ENCODE measurements at places on chromosomes 4 and X.

GRCh38 chrX:30283456-30284200, 25.6 kb downstream of the NR0B1 start:
- DNase-seq = no peak

DNA sequence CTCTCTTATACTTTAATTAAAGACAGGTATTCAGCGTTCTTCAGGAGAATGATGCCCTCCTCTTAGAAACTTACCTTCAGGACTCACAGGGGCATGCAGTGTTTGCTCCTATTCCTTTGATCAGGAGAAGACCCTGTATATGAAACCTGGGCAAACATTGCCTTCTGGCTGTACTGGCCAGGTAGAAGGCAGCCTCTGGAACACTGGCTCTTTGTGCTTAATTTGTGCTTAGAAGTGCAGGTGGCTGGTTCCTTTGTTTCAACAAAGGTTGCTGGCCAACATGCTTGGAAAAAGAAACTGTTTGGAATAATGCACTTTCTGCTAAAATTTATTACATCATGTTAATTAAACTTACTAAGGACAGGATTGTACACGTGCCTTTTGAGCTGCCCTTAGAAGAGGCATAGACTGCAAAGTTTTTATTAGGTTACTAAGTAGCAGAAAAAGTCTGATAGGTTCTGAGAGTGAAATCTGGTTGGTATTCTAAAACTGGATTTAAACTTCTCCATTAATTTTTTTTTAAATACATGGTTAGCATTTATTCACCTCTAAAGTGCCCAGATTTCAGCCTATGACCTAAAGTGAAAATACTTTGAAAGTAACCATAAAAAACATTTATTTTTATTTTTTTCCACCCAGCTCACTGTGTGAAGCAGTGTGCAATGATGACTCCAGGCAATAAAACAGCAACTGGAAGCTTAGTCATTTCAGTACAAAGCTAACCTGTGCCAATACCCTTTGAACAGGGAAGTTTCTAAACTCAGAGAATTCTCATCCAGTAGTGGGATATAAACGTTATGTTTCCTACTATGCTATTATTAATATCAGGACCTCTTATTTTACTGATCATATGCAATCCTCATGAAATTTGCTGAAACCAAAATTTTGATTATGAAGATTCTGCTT, 11.3 kb downstream of the RASSF6 start:
- DNase-seq = no peak

GRCh38 chr4:8117278-8117682, 41.3 kb downstream of the ABLIM2 start:
- peak; percentile 66 for DNase-seq

DNA sequence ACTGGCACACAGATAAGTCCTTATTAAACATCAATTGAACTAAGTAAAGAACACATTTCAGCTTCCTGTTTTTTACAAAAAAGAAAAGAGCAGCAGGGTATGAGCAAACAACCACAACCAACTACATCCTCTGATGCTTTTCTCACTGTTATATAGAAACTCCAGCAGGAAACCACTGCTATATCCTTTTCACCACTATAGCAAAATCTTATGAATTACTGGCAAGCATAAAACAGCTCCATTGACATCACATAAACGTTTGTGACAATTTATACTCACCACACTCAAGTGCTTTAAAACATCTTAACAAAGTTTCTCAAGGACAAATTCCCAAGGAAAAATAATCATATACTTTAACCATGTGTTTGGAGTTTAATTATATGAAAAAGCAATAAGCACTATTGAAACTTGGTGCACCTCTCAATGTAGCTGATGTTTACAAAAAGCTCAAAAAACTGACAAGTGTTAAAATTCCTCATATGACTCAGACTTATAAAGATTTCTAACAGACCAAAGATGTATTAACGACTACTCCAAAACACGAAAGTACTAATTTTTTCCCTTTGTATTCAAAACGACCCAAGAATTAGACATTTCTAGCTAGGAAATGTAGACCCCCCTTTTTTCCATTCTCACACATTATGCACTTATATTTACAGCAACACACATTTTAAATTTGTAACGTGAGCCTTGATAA, 12.9 kb downstream of the GPRIN3 start:
- DNase-seq = peak; percentile 57

DNA sequence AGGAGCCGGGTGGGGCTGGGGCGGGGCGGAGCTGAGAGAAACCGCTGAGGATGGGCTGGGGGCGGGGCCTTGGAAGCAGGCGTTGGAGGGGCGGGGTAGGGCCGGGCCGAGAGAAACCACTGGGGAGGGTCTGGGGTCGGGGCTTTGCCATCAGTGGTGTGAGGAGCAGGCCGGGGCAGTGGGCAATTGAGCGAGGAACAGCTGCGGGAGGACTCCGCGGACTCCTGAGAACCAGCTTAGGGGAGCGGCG, 1.3 kb upstream of the EOLA2 start:
- no peak for DNase-seq

DNA sequence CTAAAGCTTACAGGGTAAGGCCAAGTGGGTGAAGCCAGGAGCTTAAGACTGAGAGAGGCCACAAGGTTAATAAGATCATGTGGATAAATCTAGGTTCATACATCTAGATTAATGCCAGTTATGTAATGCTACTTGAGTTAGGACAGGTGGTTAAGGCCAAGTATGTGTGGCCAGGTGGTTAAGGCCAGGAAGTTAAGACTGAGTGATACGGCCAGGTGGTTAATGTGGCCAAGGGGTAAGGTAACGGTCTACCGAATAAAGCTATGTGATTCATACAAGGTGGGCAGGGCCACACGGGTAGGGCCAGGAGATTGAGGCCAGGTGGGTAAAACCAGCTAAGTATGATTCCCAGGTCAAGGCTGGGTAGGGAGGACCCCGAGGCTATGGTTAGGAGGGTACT, 223.0 kb downstream of the TACR3 start:
- peak; percentile 41 for DNase-seq

DNA sequence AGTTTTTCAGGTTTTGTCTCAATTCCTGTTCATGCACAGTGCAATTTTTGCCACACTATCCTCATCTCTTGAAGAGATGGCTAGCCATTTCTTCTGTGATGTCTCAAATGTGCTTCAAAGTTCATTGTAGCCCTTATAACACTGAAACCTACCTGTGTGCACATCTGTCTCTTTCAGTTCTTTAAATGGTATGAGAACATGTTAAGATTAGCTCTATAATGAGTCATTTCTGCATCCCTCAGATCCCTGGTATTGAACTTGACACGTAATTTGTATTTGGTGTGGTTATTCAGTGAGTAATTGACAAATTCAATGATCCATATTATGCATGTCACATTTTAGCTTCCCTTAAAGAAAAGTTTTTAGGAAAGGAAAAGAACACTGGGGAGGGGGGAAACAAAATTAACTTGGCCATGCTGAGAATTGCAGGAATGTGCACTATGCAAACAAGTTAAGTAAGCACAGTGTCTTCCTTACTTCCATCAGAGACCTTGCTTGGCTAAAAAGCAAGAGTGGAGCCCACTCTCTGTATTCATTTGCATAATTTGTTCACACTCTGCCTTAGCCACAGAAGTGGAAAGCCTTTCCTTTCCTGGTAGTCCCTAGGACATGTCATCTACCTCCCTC, 659.8 kb upstream of the MAGEB2 start:
- peak; percentile 86 for DNase-seq

DNA sequence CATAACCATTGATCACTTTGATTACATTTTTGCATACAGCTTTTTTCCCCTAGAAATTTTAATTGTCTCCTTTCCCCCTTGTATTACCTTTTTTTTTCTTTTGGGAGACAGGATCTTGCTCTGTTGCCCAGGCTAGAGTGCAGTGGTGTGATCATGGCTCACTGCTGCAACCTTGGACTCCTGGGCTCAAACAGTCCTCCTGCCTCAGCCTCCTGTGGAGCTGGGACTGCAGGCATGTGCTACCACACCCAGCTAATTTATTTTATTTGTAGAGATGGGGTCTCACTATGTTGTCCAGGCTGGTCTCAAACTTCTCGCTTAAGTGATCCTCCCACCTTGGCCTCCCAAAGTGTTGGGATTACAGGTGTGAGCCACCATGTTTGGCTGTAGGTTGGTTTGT, 47.0 kb downstream of the ZFX start:
- no peak for DNase-seq

DNA sequence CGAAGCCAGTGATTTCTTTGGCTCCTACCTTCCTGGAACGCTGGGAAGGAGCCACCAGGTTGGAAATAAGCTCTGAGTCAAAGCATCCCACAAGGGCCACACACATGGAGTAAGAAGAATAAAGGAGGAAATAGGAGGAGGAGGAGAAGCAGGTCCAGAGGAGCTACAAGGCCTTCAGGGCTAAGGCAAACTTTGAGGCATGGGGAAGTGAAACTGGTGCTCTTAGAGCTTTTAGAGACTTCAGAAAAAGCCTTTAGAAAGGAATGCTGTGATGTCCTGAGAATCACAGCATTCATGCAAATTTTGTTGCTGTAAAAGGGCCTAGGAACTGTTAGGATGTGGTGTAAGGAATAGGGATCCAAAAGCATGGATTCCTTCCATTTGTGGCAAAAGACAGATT, 135.9 kb upstream of the ARHGEF9 start:
- peak; percentile 6 for DNase-seq

- peak; percentile 53 for DNase-seq
Measured at GRCh38 chr4:16120720-16121119, 36.9 kb upstream of the PROM1 start.

DNA sequence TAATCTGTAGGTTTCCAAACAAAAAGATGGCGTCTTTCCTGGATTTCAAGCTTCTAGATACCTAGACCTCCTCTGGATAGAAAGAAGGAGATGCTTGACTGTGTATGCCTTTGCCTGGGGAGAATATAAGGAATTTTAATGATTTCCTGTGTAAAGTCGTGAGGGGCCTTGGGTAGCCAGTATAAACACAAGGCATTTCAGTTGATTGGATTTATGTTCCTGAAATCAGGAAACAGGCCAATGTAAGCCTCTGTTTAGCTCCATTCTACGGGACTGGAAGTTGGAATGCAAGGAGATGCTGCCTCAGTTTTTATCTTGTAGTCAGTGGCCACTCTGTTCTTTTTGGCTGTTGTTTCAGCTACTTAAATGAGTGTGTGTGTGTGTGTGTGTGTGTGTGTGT, 137.2 kb downstream of the GUCY2F start:
- DNase-seq = no peak

GRCh38 chr4:77921701-77922100, 59.1 kb downstream of the MRPL1 start:
- DNase-seq = no peak

DNA sequence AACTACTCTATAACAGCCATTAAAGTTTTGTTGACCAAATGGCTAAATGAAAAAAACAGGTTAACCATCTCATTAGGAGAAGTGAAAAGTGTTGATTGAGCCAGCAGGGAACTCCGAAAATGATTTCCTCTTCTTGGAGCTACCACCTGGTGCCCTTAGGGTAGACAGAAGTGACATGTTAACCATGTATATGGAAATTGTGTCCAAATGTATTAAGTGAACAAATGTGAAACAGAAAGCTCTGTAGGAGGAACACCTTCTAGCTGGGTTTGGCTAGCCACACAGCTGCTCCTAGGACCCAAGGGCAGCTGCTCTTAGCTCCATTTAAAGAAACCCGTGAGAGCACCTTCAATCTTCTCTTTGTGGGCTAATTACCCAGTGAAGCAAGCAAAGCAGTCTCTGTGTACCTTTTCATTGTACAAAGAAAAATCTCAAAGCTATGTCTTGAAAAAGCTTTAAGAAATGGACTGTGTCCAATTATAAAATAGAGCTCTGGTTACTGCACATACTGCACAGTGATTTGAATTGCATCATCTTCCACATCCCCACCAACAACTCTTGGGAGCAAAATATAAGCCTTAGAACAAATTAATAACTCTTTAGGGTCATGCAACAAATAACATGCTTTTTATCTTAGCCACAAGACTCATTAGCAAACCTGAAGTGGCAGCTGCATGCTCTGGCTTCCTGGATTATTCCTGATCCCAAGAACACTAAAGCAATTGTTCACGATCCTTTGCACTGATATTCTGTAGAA, 59.2 kb upstream of the PARM1 start:
- DNase-seq = peak; percentile 71

GRCh38 chrX:135522132-135522530, 1.7 kb downstream of the INTS6L start:
- DNase-seq = no peak

DNA sequence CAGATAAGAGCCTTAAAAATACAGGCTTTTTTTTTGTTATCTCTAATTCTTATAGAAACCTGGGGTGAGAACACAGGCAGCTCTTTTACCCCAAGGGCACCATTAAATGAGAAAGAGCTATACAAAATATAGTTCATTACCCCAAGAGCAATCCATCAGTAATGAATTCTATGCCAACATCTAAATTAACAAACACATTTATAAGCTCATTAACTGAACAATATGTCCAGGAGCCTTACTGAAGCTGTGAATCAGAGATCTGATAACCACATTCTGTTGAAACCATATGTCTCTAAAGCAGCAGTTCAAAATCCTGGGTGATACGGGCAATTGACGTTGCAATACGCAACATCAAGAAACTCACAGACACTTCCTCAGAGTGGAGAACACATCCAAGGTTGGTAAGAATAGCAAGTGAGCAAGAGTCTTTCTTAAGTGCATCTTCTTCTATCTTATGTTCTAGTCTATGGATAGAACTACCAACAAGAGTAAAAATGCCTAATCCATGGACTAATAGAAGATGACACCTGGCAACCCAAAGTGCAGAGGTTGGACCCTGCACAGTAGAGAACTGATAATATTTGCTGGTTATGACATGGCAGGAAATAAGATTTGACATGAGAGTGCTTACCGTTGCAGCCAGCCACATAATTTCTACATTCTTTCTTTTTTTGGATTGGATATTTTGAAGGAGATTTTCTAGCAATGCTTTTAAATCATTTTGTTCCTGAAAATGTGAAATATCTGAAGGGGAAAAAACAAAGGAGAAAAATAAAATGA, 449.3 kb downstream of the IL15 start:
- no peak for DNase-seq

- DNase-seq = peak; percentile 57
Measured at GRCh38 chrX:11290416-11291102, 2.7 kb upstream of the AMELX start.

DNA sequence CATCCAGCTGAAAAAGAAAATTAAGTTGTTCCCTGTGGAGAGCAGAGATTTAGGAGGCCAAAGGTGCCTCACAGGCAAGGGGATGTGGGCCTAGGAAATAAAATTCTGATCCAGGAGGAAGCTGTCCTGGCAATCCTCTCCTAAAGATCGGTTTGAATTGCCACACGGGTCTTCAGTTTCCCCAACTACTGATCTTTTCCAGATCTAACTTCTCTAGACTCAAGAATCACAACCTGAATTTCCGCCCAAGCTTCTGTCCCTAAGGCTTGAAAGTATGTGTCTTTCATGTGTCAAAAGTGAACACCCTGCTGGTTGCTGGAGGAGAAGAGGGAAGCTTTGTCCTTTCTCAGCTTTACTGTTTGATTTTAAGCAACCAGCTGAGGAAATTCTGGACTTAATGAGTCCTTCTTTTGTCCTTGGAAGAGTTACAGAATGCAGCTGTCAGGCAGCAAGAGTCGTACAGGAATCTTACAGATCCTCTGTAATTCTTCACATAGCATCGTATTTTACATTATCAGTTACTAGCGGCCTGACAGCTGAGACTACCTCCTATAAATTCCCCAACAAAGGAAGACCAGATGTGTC, 93.8 kb downstream of the INPP4B start:
- no peak for DNase-seq

GRCh38 chrX:64428371-64428770, 33.1 kb upstream of the MTMR8 start:
- no peak for DNase-seq

- no peak for DNase-seq
Measured at GRCh38 chrX:77548751-77549150, 101.6 kb downstream of the FGF16 start.

Data from GM12865 (cell line).